ENCODE measurements at places on chromosomes 5 and 9.
A peak's percentile ranks its signal among the peaks of the same experiment; 100 is the strongest.

- DNase-seq = no peak
These were observed 87.3 kb downstream of the GAS1 start for GRCh38 chr9:86860006-86860405.

DNA sequence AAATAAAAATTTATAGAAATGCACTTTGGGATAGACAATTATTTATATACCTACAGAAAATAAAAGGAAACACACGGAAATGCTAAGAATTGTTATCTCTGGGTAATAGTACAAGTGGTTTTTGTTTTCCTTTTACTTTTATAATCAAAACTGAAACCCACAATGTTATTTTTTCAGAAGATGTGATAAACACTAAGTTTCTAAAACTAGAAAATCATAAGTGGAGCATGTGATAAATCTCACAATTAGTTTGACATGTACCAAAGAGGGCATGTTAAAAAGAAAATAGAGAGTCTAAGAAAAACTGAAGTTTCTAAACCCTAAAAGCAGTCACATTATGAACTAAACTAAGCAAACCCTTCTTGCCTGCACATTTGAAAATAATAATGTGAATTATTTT, 61.1 kb downstream of the OXCT1 start:
- no peak for DNase-seq

GRCh38 chr9:128061275-128061960, 5.7 kb downstream of the NAIF1 start:
- DNase-seq = no peak

GRCh38 chr9:108973895-108974294, 39.4 kb downstream of the CTNNAL1 start:
- DNase-seq = no peak

GRCh38 chr9:87035879-87036278, 88.6 kb upstream of the GAS1 start:
- no peak for DNase-seq

DNA sequence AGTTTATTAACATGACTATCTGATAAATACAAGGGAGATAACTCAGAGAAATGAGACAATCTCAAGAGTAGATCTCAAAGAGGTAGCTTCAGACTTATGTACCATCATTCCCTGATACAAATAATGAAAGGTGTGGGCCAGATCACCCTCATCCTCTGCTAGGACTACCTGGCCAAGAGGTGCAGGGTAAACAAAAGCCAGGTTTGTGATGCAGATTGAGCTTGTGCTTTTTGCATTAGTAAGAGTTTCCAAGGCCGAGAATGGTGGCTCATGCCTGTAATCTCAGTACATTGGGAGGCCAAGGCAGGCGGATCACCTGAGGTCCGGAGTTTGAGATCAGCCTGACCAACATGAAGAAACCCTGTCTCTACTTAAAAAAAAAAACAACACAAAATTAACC, 8.9 kb upstream of the SPIN1 start:
- no peak for DNase-seq

- no peak for DNase-seq
These were observed 226.9 kb downstream of the ARRDC3 start for GRCh38 chr5:91156242-91156641.

- no peak for DNase-seq
These were observed 32.8 kb downstream of the OR2K2 start for GRCh38 chr9:111297066-111297824.

DNA sequence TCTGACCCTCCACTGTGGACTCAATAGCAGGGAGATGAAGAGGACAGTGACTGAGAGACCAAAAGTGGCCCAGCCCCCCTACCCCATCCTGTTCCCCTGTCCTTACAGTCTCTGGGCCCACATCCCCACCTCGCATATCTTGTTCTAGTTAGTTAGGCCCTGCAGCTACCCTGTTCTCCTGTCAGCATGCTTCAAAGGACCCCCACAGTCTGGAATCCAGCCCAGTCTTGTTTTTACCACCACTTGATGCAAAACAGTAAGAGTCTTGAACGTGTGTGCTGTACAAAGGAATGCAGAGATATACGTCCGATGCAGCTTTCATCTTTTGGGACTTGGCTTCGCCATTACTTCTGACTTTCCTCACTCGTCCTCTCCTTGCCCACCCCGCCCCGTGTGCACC, 12.2 kb upstream of the POMT1 start:
- no peak for DNase-seq

- peak; percentile 46 for DNase-seq
These were observed 19.2 kb downstream of the PRRC1 start for GRCh38 chr5:127536687-127537086.

- no peak for DNase-seq
These were observed 12.1 kb downstream of the PCDH1 start for GRCh38 chr5:141866096-141866495.

- DNase-seq = no peak
These were observed 9.4 kb upstream of the MAMDC2 start for GRCh38 chr9:70034271-70034711.

DNA sequence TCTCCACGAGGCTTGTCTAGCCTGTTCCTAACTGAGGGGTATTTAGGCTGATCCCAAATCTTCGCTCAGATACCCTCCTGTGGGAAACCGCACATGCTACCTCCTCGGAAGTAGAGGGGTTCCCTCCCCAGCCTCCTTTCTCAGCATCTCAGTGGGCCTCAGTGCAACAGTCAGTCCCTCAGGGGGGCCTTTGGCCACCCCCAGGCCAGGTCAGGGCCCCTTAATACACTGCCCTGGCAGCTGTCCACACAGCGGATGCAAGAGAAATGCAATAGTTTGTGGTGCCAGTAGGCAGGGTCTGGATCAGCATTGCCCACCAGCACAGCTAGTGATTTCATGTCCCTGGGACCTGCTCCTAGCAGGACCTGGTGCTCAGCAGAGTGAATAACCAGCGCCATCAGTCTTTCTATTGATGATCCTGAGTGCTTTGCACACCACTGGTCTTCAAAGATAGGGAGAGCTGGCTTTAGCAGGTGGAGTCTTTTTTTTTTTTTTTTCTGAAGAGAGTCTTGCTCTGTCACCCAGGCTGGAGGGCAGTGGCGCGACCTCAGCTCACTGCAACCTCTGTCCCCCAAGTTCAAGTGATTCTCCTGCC, 7.5 kb downstream of the PLPP7 start:
- DNase-seq = no peak

DNA sequence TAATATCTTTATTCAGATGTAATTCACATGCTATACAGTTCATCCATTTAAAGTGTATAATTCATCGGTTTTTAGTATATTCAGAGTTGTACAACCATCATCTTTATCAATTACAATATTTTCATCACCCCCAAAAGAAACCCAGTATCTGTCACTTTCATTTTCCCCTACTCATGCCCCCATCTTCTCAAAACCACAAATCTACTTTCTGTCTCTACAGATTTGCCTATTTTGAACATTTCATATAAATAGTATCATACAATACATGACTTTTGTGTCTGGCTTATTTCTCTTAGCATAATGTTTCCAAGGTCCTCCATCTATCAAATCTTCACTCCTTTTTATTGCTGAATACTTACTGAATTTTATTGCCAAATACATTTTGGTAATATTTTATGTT, 305.1 kb upstream of the SGCD start:
- no peak for DNase-seq

DNA sequence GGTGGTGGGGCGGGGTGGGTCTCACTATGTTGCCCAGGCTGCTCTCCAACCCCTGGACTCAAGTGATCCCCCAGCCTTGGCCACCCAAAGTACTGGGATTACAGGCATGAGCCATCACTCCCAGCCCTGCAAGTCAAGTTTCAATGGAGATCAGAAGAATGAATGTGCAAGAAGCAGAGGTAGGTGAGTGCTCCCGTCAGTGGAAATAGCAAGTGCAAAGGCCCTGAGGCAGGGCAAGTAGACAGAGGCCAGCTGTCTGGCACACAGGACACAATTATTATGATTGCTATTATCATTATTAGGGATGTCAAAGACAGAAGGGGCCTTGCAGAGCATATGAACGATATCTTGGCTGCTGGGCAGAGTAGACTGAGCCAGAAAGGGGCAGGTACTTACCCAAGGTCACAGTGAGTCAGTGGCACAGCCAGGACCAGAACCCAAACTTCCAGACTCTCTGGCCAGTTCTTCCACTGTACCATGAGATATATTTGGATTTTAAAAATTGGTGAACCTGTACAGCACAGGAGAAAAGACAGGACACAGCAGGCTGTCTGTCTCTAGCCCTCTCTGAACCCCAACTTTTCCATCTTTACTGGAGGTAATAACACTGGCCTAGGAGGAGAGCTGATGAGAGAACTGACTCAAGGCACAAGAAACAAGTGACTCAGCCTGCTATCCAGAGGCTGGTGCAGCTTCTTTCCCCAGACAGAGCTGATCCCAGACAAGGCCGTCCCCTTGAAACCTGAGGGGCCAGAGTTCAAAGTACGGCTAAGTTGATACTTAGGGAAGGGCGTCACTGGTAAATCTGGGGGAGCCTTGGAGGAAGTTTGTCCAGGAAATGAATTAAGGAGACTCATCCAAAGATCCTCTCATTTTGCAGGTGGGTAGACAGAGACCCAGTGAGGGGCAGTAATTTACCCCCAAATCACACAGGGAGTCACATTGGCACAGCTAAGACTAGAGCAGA, 1.4 kb downstream of the HDHD3 start:
- DNase-seq = no peak

GRCh38 chr9:91419222-91420191, 4.1 kb downstream of the NFIL3 start:
- peak; percentile 60 for DNase-seq

- DNase-seq = no peak
These were observed 7.0 kb upstream of the GDNF start for GRCh38 chr5:37846786-37847310.

GRCh38 chr9:134055981-134056461, 11.8 kb downstream of the BRD3 start:
- DNase-seq = no peak

- no peak for DNase-seq
These were observed 204.9 kb upstream of the CDKN2B start for GRCh38 chr9:22214021-22214420.

- DNase-seq = no peak
These were observed 583.8 kb downstream of the BRINP1 start for GRCh38 chr9:118785456-118785855.

- DNase-seq = no peak
These were observed 44.3 kb downstream of the CYSTM1 start for GRCh38 chr5:140219068-140219991.

GRCh38 chr9:16031971-16032370, 479.1 kb downstream of the CCDC171 start:
- DNase-seq = no peak

- DNase-seq = no peak
These were observed 16.5 kb upstream of the PRSS3 start for GRCh38 chr9:33778700-33779351.

- DNase-seq = no peak
These were observed 35.5 kb upstream of the GLRX start for GRCh38 chr5:95858023-95858461.

DNA sequence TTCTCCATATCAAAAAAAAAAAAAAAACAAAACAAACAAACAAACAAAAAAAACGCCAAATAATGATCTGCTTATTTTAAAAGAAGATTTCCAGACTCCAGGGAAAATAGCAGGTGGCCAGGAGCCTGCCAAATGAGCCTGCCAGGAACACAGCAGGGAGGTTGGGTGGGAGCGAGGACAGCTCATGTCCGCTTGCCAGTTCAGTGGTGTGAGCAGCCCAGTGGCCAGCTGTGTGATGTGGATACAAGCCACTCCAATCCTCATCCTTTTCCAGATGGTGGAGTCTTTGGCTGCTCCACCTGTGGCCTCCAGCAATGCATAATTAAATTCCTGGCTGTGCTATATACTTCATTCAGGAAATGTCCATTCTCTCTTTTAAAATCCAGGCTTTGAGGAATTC, 1025.1 kb upstream of the C9orf72 start:
- DNase-seq = no peak

- no peak for DNase-seq
These were observed 118.4 kb downstream of the ZNF608 start for GRCh38 chr5:124627815-124628595.

DNA sequence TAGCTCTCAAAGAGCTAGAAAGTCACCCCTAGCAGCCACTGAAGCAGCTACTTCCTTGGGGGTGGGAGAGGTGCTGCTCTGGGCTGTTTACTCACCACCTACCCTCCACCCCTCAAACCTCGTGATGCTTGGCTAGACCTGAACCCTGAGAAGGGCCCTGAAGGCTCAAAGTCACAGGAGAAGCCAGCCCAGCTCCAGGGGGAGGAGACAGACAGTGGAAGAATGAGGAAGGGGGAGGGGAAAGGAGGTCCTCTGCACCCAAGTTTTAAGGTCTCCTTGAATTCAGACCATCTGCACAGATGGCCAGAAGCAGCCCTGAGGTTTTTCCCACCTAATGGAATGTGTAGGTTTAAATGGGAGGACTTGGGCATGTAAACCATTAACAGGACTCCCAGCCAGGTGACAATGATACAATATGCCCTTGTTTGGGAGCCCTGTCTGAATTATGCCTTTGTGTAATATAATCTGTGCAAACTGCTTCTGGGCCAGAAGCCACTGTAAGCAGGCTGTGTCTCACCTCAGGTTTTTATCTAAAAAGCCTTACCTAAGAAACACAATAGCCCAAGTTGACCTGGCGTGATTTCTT, 180.5 kb downstream of the PIK3R1 start:
- no peak for DNase-seq

DNA sequence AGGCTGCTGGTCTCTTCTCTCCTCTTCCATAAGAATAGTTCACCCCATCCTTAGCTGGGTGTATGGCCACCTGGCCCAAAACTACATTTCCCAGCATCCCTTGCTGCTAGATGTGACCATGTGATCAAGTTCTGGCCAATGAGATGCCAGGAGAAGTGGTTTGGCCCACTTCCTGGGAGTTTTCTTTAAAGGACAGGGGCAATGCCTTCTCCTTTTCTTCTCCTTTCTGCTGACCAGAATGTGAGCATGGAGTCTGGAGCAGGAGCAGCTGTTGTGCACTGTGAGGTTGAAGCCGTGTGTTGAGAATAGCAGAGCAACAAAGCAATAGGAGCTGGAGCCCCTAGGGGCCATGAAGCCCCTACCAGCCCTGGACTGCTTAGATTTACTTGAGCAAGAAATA, 36.8 kb downstream of the C9orf50 start:
- peak; percentile 72 for DNase-seq

DNA sequence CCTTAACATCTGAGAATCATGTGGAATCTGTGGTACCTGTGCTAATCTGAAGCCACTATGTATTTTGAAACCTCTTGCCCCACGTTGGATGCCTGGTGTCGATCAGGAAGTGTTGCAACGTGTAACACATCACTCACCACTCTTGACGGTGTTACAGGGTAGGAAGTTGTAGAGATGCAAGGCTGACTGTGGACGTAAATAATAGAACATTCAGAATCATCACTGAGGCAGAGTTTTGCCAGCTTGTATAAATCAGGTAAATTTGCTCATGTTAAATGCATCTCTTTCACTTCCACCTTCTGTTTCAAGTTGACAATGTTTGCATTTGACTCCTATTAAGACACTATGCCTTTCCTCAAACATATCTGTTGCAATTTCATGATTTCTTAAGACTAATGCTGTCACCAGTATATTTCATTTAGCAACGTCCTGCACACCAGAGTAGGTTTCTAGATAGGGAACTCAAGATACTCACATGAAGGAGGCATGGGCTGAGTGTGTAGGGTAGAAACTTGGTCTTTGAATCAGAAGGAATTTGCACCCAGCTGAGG, 38.1 kb downstream of the BASP1 start:
- peak; percentile 59 for DNase-seq

All from SW 1271 (cell line).